Peyer's patch (tissue), 4 donors: ENCODE measurements at places on chromosomes 12 and 14. TPM values are rescaled to one million over a fixed set of nuclear protein-coding genes. Genes with fewer than 3 reads are reported as not detected.

DNA sequence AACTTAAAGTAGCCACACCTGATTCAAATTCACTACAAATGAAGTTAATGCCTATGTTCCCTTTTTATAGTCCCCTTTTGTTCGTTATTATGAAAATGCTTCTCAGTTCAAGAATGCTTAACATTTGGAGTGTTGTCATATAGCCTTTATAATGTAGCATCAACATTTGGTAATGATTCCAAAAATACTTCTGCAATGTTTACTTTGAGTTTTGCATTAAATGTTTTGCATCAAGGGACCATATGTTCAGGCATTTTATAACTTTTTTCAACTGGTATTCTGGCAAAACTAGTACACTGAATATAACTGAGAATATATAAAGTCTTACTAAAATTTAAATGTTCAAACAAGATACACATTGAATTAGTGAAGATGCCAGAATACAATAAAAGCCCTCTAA is 209.6 kb upstream of the SLC16A7 start:
- no peaks in the 10 kb centered on the region for H3K36me3 ChIP-seq
- no peak overlapping the region for H3K4me3 ChIP-seq
- no peaks in the 10 kb centered on the region for H3K27me3 ChIP-seq

DNA sequence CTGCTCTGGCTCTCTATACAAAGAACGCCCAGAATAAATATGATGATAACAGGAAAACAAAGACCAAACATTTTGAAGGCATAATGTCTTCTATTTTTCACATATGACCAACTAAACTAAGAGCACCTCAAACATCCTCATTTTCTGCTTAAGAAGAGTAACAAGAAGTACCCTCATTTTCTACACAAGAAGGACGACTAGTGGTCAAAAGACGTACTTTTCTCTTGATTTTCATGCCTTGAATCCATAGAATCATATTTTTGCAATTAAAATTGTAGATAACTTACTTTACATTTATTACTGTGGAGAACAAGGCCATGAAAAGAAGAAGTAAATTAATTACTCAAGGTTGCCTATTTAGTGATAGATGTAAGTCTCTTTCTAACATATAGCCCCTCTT is 358.6 kb downstream of the DUSP6 start:
- no peaks in the 10 kb centered on the region for H3K36me3 ChIP-seq
- no peaks in the 10 kb centered on the region for H3K27me3 ChIP-seq
- no peak overlapping the region for H3K27ac ChIP-seq
- no peak overlapping the region for H3K4me3 ChIP-seq
- DNase-seq: no peak
- H3K4me1 ChIP-seq: no peaks in the 10 kb centered on the region

OR6C4 gene
- not detected for total RNA-seq

CCDC197 gene
- total RNA-seq: not detected

DNA sequence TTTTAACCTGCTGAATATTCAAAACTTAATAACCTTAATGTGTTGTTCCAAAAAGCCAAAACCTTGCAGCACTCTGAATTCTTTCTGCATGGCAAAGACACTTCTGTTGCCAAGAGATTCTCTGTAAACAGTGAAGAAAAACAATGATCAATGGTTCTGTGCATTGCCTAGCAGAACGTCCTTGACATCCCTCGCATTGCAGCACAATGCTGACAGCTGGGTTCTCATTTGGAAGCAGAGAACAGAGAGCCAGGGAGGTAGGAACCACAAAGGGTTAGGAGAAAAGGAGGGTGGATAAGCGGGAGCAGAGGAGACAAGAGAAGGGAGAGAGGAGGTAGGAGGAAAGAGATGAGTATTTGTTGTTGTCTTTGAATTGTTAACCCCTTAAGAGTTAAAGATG is 501.1 kb downstream of the NAV3 start:
- no peak overlapping the region for H3K27ac ChIP-seq
- no peak for DNase-seq
- no peaks in the 10 kb centered on the region for H3K36me3 ChIP-seq
- no peak overlapping the region for H3K4me3 ChIP-seq
- no peaks in the 10 kb centered on the region for H3K27me3 ChIP-seq

GRCh38 chr12:117441751-117442150 is 80.3 kb upstream of the NOS1 start:
- H3K27ac ChIP-seq: no peak overlapping the region
- no peaks in the 10 kb centered on the region for H3K36me3 ChIP-seq
- H3K4me1 ChIP-seq: no peaks in the 10 kb centered on the region
- no peaks in the 10 kb centered on the region for H3K27me3 ChIP-seq

DNA sequence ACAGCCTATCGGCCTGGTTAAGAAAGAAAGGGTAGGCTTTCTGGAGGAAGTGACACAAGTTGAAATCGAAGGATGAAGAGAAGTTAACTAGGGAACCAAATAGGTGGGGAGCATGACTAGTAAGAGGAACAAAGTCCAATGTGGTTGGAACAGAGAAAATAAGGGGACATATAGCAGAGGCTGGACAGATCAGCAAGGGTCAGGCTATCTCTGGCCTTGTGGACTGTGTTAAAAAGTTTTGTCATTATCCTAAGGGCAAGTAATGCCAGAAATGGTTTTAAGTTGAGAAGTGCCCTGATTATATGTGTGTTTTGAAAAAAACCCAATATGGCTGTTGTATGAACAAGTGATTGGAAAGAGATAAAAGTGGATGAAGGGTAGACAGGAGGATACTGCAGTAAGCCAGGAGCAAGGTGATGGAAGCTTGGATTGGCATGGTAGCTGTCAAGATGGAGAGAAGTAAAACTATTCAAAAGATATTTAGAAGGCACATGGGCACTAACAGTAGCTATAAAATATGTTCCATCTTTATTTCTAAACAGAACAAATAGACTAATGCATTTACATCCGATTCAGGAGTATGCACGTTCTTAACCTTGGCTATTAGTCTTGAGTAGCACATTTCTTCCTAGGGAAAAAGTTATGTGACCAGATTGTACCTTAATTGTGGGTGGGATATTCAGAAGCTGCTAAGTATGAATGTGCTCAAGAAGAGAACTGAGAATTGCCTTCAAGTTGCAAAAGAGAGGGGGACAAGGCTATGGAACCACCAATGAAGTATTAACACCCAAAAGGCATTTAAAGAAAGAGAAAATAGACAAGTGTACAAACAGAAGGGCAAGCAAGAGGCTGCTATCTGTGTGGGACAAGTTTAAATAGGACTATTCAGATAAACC is 46.8 kb upstream of the OR5AU1 start:
- DNase-seq: no peak
- no peak overlapping the region for H3K27ac ChIP-seq
- H3K27me3 ChIP-seq: no peaks in the 10 kb centered on the region
- no peaks in the 10 kb centered on the region for H3K36me3 ChIP-seq

GRCh38 chr12:31586728-31587127 is 4.2 kb downstream of the DENND5B start:
- no peak overlapping the region for H3K4me3 ChIP-seq

TRPV4 gene
- total RNA-seq: not detected

GRCh38 chr12:45415393-45415817 is 199.5 kb downstream of the ANO6 start:
- H3K4me1 ChIP-seq: no peaks in the 10 kb centered on the region
- H3K4me3 ChIP-seq: no peak overlapping the region
- no peak for DNase-seq
- no peak overlapping the region for H3K27ac ChIP-seq
- peaks cover 43% of the 10 kb centered on the region for H3K36me3 ChIP-seq

GRCh38 chr12:112183141-112184021 is 58.0 kb downstream of the TRAFD1 start:
- H3K36me3 ChIP-seq: no peaks in the 10 kb centered on the region
- no peaks in the 10 kb centered on the region for H3K4me1 ChIP-seq
- H3K27ac ChIP-seq: no peak overlapping the region
- no peaks in the 10 kb centered on the region for H3K27me3 ChIP-seq
- DNase-seq: no peak

DNA sequence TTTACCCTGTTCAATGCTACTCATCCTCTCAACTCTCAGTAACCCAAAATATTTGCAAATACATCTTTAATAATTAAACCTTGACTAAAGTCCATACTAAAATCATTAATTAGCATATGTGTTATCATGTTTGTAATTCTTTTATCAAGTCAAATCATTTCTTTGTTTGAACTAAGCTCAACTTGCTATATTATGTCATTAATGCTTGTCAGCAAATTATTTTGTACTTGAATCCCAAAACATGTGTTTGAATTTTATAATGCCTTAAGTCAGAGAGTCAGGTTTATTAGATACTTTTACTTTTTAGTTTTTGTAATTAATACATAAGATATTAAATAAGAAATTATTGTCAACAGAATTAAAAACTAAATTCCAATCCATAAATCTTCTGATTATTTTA is 16.5 kb downstream of the ABCD2 start:
- H3K4me1 ChIP-seq: no peaks in the 10 kb centered on the region
- H3K4me3 ChIP-seq: no peak overlapping the region
- H3K27me3 ChIP-seq: no peaks in the 10 kb centered on the region

DNA sequence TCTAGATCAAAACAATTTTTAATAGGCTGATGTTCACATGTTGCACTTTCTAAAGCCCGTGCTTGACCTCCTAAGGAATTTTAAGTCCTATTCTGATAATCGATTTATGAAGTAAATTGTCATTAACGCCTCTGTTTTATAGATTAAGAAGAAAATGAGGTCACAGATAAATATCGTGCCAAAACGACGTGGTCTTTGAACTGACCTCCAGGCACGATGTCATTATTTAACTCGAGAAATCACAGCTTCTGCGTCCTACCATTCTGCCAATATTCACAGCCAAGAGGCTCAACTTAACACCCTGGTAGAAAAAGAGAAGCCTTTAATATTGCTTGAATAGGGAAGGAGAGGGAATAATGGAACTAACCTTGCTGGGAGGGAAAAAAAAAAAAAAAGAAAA is 888 bp upstream of the EEA1 start:
- no peaks in the 10 kb centered on the region for H3K27me3 ChIP-seq
- H3K36me3 ChIP-seq: no peaks in the 10 kb centered on the region
